ENCODE measurements at places on chromosomes 5 and 9.

DNA sequence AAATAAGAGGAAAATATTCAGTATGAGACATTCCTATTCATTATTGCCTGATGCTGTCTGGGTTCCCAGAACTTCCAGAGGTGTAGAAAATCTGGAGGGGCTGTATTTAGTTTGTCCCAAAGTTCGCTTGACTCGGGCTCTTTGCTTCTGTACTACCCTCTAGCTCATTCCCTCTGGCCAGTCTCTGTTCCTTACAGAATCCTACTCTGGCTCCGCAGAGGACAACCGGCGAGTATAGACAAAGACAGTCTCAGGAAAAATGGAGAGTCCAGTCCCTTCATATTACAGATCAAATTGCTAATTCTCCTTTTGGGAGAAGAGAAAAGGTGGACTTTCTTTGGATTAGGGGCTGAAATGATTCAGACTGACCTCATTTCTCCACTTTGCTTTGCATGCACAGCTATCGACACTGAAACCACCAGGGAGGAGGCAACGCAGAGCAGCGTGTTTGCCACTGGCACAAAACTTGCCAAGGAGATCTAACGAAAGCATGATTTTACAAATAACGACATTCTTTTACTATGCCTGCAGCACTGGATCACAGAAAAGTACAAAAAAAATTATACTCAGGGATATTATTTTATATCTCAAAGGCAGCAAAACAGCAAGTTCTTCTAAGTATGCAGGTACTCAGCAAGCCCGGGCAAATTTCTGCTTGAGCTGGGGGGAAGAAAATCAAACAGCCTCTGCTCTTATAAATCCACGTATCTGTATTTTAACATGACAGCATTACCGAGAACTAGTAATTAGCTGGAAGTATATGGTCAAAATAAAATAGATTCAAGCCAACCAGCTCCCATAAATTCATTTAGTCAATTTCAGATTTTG, 279.7 kb downstream of the NPR3 start:
- DNase-seq, result no peak

DNA sequence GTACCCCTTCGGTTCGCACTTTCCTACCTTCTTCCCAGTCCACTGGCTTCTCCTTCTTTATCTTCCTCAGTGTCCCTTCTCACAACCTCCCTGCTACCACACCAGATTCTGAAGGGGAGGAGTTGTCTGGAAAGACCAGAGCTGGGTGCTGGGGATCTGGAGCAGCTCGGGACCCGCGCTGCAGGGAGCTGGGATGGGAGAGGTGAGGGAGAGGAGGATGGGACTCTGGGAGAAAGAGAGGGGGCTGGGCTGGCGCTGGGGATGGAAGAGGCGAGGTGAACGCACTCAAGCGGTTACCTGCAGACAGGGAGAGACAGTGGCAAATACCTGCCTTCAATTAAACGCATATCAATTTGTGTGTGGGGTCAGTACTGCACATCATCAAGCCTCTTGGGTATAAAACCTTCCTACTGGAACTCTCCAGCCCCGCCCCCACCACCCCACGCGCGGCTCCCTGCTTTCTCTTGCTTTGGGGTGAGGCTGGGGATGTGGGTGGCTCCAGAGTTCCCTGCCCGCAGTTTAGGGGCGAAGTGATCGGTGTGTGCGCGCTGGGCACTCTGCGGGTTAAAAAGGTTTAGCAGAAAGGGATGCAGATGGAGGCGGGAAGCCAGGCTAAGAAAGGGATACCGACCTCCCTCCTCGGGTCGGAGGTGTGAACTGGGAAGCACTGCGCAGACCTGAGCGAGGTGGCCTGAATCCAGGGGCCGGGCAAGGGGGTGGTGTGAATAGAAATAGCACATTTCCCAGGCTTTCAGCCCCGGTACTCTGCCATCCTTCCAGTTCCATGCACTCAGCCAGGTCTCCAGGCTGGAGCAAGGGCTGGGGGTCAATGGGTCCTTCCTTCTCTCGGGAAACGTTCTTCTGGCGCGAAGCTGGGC, 977 bp upstream of the PAM start:
- no peak for DNase-seq

DNA sequence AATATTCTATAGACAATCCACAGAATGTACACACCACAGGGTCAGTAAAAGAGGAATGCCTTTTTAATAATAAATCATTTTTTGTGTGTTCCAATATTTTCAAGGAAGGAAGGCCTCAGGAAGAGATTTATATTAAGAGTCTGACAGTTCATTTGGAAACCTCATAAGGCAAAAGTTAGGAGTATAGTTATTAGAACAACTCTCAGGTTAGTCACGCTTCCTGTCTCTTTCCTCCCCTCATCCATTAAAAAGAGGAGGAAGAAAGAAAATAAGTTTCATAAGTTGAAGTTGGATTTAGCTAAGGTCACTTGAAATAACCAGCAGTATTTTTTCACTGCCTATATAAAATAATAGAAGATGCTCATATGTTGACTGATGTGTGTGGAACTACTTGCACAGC, 863.2 kb downstream of the PTPRD start:
- DNase-seq, result no peak

DNA sequence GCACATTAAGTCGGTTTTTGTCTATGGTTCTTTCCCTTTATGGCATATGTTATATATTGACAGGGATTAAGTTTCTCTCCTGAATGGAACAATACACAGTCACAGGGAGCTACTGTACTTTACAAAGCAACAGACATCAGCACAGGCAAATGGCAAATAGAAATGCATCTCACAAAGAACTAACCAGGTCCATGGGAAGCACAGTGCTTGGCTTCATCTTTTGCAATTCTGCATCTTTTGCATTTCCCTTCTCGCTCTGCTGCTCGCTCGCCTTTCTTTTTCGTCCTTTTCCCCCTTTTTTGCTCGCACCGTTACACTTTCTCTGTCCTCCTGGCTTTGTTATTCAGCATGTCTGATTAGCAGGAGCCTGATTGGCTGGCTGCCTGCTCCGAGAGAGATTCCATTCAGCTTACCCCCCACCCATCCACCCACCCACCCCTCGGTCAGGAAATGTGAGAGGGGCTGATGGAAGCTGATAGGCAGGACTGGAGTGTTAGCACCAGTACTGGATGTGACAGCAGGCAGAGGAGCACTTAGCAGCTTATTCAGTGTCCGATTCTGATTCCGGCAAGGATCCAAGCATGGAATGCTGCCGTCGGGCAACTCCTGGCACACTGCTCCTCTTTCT, at the start of gene ADAMTSL1:
Gene ADAMTSL1, plus strand, starts transcription at position 502 of the 628 bp plus-strand sequence. Its CDS starts 80 bp downstream, at position 582.
- DNase-seq, result peak; percentile 30

DNA sequence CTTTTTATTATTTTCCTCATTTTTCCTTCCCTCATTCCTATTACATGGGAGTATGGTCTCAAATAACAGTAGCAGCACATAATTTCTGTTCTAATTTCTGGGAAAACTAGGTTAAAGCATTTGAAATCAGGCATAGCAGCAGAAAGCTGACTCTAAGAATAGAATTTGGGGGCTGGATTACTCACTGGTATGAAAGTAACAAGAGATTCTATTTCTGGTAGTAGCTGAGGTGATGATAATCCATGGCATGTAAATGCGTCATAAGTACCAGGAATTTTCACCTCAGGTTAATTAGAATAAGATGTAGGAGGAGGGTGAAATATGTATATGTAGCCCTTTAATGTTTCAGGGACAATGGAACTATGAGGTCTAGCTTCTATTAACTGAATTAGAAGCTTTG, 662.0 kb downstream of the PTPRD start:
- no peak for DNase-seq

DNA sequence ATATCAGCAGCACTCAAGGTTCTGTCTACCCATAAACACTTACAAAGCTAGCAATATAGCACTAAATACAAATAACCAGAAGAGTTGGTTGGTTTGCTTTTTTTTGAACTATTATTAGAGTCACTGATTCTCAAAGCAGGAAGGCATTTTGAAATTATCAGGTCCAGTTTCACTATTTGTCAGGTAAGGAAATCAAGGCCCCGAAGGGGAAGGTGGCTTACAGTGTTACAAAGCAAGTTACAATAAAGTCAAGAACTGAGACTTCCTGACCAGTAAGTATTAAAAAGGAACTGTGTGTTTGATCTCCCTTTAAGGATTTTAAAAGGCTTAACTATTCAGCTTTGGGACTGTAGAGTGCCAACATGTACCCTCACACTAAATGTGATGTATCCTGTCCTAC, 10.8 kb downstream of the C5orf15 start:
- DNase-seq, result no peak

- DNase-seq, result no peak
Observed at GRCh38 chr5:758698-759053, 25.9 kb downstream of the ZDHHC11B start.

DNA sequence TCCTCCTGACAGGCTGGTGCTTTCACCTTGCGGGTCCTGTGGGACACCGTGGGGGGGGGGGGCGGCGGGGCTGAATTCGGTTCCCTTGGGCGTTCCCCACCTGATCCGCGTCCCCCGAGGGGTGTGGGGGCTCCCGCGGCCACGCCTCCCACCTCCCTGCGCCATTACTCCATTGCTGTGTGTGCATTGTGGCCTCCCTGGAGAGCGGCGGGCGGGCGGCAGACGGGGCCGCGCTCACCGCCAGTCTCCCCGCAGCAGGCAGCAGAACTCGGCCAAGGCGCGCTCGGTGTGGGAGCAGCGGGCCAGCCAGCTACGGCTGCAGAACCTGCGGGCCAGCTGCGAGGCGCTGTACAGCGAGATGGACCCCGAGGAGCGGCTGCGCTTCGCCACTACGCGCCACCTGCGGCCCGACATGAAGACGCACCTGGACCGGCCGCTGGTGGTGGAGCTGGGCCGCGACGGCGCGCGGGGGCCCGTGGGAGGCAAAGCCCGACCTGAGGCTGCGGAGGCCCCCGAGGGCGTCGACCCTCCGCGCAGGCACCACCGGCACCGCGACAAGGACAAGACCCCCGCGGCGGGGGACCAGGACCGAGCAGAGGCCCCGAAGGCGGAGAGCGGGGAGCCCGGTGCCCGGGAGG, 145.3 kb downstream of the CACNA1B start:
- DNase-seq, result no peak

DNA sequence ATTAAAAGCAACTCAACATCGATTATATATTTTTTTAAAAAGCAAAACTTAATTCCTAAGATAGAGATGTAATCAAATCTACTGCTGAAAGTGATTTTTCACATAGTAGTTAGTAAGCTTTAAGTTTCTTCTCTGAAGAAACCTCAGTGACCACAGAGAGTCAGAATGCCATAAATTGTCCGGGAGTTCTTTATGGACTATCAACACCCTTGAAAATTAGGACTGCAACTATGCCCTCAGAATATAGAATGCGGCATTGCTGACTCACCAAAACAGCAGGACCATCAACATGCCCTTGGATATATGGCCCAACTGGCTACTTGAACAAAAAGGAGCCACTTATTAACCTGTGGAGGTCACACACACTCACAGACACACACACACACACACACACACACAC, 228.9 kb upstream of the SNX2 start:
- no peak for DNase-seq

GRCh38 chr5:31021181-31021624, 172.3 kb upstream of the CDH6 start:
- DNase-seq, result no peak

- no peak for DNase-seq
Observed at GRCh38 chr9:90969021-90969675, 167.5 kb downstream of the SYK start.

- DNase-seq, result no peak
Observed at GRCh38 chr5:102975045-102975444, 144.9 kb downstream of the GIN1 start.

GRCh38 chr5:140575309-140575708, 10.7 kb downstream of the SLC35A4 start:
- peak; percentile 76 for DNase-seq

DNA sequence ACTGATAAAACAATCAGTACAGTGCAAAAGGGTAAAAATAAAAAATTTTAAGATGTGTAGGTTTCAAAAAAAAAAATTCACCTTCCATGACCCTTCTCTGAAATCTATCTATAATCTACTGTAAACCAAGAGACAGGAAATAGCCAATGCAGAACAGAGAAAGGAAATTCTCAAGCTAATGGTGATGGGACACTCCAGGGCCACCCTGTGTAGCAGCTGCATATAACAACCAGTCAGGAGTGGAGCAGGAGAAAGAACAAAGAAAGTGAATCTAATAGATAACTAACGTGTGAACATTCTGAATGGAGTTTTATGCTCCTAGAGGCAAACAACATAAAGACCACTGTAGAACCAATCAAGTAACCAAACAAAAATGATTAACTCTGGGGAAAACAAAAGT, 16.6 kb downstream of the SPTLC1 start:
- no peak for DNase-seq

- no peak for DNase-seq
Observed at GRCh38 chr5:134906811-134907210, 1.9 kb downstream of the PCBD2 start.

GRCh38 chr5:138315751-138316278, 15.8 kb downstream of the CDC25C start:
- DNase-seq, result no peak

GRCh38 chr5:74934949-74935751, 69.0 kb upstream of the FAM169A start:
- DNase-seq, result no peak

GRCh38 chr9:115671236-115671962, 482.2 kb upstream of the PAPPA start:
- DNase-seq, result no peak

DNA sequence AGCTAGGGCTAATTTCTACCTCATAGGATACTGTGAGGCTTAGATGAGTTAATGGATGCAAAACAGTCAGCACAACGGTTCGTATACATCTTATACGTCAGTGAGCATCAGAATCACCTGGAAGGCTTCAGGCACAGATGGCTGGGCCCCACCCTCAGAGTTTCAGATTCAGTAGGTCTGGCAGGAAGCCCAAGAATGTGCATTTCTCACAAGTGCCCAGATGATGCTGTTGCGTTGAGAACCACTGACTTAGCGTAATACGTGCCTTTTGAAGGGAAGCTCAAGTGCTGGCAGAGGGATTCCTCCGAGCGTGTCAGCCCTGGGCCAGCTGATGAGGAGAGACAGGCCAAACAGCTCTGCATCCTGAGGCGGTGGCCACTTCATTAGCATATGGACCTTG, 117.1 kb upstream of the WWC1 start:
- DNase-seq, result no peak

DNA sequence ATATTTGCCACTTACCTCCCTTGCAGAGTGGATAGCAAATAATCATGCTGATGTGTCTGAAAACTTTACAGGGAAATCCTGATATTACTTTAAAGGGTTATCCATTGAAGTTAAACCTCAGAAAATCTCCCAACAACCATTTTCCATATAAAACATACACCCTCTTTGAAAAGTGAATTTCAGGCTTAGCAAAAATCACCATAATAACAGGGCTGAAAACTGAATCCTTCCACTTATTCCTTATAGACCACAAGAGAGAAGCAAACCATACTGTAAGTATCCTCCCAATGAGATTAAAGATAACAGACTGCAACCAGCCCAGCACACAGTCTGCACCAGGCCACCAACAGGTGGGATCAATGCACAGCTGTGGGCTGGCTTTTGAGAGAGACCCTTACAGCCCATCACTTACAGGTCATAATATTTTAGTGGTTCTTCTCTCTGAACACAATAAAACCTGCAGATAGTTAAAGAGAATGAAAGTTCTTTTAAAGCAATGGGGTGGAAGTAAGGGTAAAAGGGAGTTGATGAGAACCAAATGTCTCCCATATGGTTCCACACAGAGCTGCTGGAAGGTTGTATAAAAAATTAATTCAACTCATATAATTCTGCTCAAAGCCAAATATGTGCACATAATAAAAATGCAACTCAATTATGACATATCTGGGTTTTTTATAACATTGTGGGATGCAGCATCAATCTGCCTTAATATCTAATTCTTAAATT, 376.2 kb upstream of the GRAMD2B start:
- DNase-seq, result no peak

Measured in left colon (tissue), 2 donors.